SW480 (cell line): ENCODE measurements at places on chromosomes 1 and 21.

- no peak for DNase-seq
Measured at GRCh38 chr1:10676963-10677362, 119.5 kb downstream of the CASZ1 start.

GRCh38 chr1:29291756-29292155, 55.4 kb downstream of the PTPRU start:
- DNase-seq: no peak

GRCh38 chr1:3331564-3331963, 122.9 kb upstream of the ARHGEF16 start:
- DNase-seq: no peak

GRCh38 chr21:35586305-35586704, 474.0 kb downstream of the SETD4 start:
- no peak for DNase-seq
